ENCODE measurements at places on chromosomes 16 and 17.

DNA sequence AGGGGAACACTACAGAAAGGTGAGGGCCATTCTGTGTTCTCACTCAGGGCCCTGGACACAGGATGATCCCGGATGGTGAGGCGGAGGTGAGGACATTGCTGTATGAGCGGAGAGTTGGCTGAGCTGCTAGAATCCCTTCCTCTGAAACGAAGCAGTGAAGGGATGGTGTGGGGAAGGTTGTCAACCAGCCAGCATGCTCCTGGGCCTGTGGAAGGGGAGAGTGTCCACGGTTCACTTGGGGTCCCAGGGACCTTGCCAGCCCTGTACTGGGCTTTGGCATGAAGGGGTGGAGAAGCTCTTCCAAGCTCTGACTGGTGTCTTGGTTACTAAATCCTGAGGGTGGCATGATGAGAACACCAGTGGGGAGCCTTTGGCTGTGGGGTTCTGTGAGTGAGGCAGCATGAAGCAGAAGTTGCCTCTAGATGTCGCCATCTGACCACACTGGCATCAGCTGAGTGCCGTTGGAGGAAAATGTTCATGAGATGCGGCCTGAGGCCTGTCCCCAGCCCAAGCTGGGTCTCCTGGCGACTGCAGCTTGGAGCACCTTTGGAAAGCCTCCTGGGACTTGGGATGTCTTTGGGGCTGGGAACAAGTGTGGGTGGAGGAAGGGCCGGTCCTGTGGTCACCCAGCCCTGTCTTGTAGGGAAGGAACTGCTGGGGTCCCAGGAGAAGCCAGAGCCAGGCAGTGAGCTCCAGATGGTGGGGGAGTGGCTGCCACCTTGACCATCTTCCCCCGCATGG lies 14.8 kb downstream of the PDP2 start:
- peak; percentile 49 for DNase-seq

GRCh38 chr17:61476476-61477203 lies 24.4 kb downstream of the TBX4 start:
- no peak for DNase-seq

DNA sequence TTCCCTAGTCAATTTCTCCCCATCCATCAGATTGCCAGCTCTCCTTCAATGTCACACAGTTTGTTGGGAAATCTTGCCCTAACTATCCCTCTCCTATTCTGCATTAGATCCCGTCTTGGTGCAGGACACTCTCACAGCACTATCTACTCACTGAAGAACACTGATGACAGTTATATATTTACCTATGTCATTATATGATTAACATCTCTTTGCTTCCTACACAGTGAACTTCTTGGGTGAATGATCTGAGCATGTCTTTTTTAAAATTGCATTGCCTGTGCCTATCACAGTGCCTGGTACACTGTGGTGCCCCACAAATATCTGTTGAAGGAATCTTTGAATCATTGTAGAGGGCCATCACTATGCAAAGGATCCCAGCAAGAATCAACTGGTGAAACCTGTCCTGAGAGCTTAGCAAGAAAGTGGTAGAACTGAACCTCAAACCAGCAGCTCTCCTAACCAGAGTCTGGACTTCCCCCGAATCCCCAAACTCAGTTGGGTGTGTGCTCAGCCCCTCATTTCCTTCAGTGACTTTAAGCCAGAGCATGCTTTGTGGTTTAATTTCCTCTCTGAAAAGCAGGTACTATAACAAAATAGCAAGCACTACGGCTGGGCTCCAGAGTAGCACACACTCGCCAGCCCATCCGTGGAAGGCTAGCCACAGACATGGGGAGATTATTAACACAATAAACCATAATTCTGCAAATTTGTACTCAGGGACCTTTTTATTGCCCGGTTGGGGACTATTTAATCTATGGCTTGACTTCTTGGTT lies 680.7 kb upstream of the SALL1 start:
- no peak for DNase-seq

DNA sequence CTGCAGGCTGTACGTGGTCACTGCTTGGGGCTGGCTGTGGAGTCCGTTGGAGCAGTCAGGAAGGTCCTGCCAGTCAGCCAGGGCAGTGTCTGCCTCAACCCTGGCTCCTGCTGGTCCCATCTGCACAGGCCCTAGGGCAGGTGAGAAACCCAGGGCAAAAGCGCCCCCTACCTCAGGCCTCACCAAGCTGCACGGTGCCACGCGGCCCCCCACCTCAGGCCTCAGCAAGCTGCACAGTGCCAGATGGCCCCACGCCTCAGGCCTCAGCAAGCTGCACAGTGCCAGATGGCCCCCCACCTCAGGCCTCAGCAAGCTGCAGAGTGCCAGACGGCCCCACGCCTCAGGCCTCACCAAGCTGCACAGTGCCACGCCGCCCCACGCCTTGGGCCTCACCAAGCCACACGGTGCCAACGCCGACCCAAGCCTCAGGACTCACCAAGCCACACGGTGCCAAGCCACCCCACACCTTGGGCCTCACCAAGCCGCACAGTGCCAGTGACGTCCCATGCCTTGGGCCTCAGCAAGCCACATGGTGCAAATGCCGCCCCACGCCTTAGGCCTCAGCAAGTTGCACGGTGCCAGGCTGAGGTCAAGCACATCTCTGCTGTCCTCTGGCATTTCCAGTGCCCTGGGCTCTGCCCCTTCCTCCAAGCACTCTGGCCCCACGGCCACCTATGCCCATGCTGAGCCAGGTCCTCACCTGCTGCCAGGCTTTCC lies 5.5 kb downstream of the TMEM204 start:
- DNase-seq, result no peak

GRCh38 chr17:1273492-1274244 lies 3.4 kb downstream of the BHLHA9 start:
- no peak for DNase-seq

GRCh38 chr16:1221628-1222552 lies 3.2 kb downstream of the TPSG1 start:
- DNase-seq, result no peak

DNA sequence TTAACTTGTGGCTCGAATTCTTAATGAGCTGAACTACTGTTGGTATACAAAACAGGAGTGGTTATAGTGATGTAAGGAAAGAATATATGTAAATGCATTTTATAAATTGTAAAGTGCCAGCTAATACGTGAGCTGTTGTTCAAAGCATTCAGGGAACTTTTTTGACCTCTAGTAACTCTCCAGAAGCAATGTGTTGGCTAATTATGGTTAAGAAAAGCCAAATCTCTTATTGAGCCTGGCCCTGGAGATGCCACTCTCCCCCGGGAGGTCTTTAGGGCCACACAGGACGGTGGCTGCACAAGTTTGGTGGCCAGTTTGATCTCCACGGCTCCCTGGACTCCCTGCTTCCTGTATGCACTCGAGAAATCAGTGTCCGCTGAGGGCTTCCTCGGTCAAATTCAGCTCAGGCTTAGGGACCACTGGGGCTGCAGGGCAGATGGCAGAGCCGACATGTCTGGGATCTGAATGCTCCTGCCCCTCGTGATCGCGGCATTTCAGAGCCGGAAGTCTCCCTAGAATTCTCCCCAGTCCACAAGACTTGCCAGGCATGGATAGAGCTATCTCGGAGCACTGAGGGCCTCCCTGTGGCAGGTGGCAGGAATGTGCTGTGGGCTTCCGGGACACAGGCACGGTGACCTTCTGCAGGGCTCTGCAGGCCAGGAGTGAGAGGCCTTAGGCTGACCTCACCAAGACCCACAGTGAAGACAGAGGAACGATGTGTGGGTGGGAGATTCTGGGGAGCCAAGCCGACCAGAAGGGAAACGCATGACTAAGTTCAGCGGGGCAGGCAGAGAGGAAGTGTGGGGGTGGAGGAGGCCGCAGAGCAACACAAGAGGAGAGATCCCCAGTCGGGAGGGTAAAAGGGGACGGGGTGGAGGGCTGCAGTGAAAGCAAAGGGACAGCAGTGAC lies 18.6 kb upstream of the PITPNM3 start:
- DNase-seq, result no peak

DNA sequence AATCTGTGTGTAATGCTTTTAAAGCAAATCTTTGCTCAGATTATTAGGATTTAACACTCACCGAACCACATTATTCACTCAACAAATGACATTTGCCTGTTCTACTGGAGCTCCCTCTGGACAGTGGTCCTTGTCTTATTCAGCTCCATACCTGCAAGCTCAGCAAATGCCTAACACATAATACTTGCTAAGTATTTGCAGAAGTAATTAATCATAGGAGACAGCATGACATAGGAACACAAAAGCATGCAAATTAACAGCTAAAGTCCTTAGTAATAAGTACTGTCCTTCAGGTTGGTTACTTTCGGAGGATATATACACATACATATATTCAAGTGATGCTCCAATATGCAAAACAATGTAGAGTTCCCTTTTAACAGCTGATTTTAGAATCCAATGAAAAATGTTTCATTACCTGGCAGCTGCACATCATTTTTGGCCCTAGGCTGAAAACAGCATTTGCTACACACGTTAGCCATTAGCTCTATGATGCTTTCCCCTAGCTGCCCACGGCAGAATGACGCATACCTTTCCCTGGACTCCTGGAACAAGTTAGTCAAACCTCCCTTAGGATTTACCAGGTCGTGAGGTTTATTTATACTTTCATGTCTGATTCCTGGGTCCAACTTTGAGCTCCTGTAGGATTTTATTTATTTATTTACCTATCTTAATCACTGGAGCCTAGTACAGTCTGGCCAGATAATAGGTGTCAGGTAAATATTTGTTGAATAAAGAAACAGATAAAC lies 8.6 kb downstream of the BRD7 start:
- no peak for DNase-seq

- no peak for DNase-seq
Measured at GRCh38 chr17:20979792-20980083, 63.1 kb downstream of the USP22 start.

All from C1 segment of cervical spinal cord (tissue), 14 donors.